ENCODE measurements at places on chromosomes 2 and 18. TPM values are rescaled to one million over a fixed set of nuclear protein-coding genes. Genes with fewer than 3 reads are reported as not detected.

The EN1 gene
- not detected for total RNA-seq

The IL1F10 gene
- not detected for total RNA-seq

The DTNA gene
- total RNA-seq, result 31.7 TPM

The AQP12A gene
- not detected for total RNA-seq

The ATOH8 gene
- total RNA-seq, result 18.3 TPM

The CHRNA1 gene
- total RNA-seq, result 6.3 TPM

The SATB2 gene
- total RNA-seq, result 3.5 TPM

The ACOXL gene
- 6.2 TPM for total RNA-seq

The BCL2L11 gene
- total RNA-seq, result 10.2 TPM

The KCNJ3 gene
- total RNA-seq, result 2.3 TPM

Measured in urinary bladder (tissue), 4 donors.